ENCODE measurements at places on chromosomes 5 and 9.

DNA sequence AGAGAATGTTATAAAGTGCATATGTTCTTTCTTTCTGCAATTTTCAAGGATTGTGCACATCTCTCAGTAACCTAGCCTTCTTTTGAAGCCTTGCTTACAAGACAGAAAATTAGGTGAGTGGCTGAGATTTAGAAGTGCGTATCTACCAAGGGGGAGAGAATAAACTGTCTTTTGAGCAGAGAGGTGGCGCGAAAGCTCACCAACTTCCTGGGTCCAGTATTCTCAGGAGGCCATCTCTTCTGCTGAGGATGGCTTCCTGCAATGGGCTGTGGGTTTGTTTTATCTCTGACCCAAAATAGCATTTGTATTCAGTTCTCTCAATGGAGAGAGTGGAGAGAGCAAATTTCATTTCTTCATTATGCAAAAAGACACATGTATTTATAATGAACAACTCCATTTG is 75.4 kb upstream of the RPS23 start:
- DNase-seq, result no peak

DNA sequence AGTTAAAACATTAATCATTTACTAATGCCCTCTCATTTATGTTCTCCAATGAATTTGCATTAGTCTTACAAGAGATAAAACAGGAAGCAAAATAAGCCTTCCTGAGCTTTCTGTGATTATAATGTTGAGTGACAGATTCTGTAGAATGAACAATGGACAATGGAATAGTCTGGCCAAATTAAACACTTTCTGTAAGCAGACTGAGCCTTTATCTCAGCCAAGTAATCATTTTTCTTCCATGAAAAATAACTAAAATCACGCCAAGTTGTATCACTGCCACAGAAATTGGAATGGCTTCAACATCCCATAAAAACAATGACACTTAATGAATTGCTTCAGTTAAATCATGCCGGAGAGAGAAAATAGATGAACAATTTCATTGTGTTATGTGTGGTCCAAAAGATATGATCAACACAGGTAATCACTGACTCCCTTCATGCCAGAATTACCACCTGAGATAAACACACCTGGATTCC is 63.0 kb downstream of the TSSK1B start:
- DNase-seq, result no peak

DNA sequence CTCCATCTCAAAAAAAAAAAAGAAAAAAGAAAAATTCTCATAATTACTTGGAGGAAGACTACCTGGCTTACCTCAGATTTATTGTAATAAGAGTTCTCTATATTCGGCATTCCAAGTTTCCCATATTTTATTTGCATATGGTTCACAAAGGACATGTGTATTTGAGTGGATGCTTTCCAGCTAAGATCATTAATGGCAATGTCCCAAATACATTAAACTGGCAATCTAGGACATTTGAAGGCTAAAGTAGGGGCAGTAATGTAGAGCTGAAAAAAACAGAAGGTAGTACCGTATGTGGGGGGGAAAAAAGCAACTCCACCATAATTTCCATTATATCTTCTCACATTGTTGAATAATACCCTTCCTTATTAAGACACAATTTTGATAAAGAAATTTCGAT is 4.9 kb downstream of the TUT7 start:
- no peak for DNase-seq

DNA sequence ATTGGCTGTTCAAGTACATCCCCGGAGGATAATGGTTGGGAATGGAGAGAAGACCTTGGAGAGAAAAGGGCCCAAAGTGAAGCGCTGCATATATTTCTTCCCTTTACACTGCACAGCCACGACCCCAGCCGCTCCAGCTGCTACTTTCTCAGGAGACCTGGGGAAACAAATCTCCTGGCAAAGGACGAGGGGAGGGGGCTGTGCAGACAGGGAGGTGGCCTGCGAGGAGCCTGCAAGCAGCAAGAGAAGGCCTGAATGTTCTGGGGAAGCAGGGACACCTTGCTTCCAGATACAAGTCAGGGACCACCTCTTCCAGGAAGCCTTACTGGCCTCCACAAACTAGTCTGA is 739 bp upstream of the PDLIM4 start:
- DNase-seq, result no peak

GRCh38 chr5:54224103-54224826 is 86.1 kb downstream of the ARL15 start:
- no peak for DNase-seq
